Activated CD4-positive, alpha-beta T cell treated with anti-CD3 and anti-CD28 coated beads, Interleukin-2, Interleukin-4, amounts not matched to agents 100 ng/mL and 50 ng/mL, durations not matched to agents 16 hours and 8 hours (primary cell): ENCODE measurements at places on chromosomes 7 and 10.

DNA sequence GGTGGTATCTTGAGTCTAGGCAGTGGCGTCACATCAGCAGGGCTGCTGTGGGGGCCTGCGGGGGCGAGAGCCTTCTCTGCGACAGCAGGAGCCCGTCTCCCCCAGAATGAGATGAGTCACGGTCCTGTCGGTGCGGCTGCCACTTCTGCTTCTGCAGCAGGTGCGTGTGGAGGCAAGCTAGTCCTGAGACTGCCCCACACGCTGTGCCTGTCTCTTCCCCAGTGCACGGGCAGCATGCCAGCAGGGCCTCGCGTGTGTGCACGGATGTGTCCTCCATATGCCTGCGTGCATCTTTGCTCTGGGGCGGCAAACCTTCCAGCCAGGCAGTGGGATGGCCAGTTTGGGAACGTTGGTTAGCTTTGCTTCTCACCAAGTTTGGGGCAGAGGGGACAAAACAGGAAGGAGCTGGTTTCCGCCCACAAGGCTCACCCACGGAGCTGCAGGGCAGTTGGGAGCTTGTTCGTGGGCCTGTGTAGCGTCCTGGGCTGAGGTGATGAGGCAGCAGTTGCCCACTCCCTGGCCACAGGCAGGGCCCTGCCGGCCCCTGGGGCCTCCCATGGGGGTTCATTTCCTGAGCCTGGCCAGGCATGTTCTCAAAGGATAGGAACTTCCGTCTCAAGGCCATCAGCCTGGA lies 60.8 kb upstream of the PPIF start:
- DNase-seq = peak; percentile 87

- DNase-seq = no peak
Measured at GRCh38 chr10:34078745-34079470, 736.2 kb downstream of the PARD3 start.

- no peak for DNase-seq
Measured at GRCh38 chr7:92665926-92666325, 75.7 kb upstream of the FAM133B start.

- DNase-seq = no peak
Measured at GRCh38 chr10:50604049-50604640, 19.6 kb downstream of the SGMS1 start.

DNA sequence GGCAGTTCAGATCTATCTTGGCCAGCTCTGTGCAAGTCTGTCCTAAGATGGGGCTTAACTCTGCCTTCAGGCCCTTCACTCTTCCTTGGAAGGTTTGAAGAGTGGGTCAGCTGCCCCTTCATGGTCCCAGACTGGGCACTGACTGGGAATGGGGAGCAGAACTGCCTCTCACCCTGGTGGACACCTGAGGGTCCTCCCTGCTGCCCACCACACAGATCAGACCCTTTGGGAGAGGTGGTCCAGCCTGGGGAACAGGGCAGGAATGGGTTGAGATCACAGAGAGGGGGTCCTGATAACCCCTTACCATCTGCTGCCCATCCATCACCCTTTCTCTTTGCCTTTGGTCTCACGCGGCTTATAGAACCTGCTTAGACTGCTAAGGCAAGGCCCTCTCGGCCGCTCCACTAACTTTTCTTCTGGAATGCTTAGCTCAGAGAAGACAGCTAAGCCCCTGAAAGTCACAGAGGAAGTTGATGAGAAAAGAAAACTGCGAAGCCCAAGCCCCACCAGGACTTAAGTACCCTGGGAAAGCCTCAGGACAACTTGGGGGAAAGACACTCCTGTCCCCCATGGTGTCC lies 402 bp upstream of the CDHR1 start:
- no peak for DNase-seq
